Foreskin keratinocyte (primary cell): ENCODE measurements at places on chromosomes 4 and X.

DNA sequence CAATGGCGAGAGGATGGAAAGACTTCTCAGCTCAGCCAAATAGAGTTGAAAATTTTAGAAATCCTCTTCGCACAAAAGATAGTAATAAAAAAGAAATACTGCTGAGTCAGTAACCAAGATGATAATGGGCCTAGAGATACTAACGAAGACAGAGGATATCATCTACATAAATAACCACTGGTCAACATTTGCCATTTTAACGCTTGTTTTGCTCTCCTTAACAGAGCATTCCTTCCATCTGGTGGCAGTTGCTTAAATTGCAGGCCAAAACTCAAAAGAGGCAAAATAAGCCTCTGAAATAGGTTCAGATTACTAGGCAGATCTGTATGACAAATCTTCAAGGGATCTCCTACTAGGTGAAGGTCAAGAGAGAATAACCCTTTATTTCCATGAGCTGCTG lies 51.7 kb upstream of the MCF2 start:
- peak; percentile 2 for DNase-seq

GRCh38 chr4:120630427-120630826 lies 292.1 kb downstream of the PRDM5 start:
- DNase-seq, result peak; percentile 1

DNA sequence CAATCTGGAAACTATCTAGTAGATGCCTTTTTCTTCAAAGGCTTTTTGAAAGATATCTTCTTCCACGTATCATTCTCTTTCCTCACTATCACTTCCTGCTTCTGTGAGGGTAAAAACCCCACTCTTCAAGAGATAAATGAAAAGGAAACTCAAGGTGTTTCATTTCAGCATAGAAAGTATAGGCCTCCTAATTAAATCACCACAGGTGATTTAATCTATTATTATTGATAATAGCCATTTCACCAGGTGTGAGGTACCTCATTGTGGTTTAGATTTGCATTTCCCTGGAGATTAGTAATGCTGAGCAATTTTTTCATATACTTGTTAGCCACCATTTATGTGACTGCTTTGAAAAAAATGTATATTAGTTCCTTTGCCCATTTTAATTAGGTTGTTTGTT lies 92.0 kb upstream of the EMCN start:
- DNase-seq, result no peak

- no peak for DNase-seq
Measured at GRCh38 chrX:44871931-44872820, 812 bp upstream of the KDM6A start.

GRCh38 chr4:23697001-23697528 lies 192.8 kb downstream of the PPARGC1A start:
- no peak for DNase-seq

- DNase-seq, result peak; percentile 41
Measured at GRCh38 chr4:169106696-169107229, 96.7 kb upstream of the CBR4 start.

GRCh38 chr4:174402470-174403176 lies 118.9 kb downstream of the CEP44 start:
- DNase-seq, result no peak

- DNase-seq, result no peak
Measured at GRCh38 chr4:17120761-17121160, 222.3 kb upstream of the LDB2 start.

- no peak for DNase-seq
Measured at GRCh38 chr4:150131581-150132228, 53.5 kb downstream of the DCLK2 start.

- DNase-seq, result peak; percentile 81
Measured at GRCh38 chr4:961351-962230, 11.8 kb downstream of the DGKQ start.

GRCh38 chrX:23271026-23271425 lies 63.6 kb upstream of the PTCHD1 start:
- no peak for DNase-seq
